ENCODE measurements at places on chromosomes 7 and 10. TPM values are rescaled to one million over a fixed set of nuclear protein-coding genes. Genes with fewer than 3 reads are reported as not detected.

DNA sequence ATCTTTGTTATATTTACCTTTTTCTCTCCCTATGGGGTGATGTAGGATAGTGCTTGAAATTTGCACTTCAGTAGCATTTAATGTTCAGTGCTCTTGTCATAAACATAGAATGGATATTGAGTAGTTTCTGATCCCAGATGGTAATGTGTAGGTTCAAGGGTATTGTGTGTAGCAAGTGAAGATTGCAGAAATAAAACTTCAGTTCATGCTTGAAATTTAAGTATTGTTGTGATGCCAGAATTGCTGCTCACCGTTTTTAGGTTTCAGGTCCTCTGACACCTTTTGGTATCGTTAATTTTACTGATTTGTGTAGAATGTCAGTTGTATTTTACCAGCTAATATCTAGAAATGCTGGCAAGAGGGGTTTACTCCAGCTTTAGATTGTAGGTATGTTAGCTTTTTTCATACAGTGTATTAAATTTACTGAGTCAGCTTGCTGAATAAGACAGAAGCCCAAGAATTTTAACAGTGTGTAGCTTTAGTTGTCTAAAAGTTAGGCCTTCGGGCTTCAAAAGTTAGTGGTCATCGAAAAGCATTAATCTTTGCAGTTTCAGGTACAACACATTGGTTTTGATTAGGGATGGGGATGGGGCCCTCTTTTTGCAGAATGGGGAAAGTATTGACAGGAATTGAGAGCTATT, 1.9 kb downstream of the PTEN start:
- DNase-seq, result no peak
- peaks cover 39% of the 10 kb centered on the region for H3K4me1 ChIP-seq
- peaks cover 16% of the 10 kb centered on the region for H3K27me3 ChIP-seq
- H3K27ac ChIP-seq, result peak overlapping the region; percentile 54

DNA sequence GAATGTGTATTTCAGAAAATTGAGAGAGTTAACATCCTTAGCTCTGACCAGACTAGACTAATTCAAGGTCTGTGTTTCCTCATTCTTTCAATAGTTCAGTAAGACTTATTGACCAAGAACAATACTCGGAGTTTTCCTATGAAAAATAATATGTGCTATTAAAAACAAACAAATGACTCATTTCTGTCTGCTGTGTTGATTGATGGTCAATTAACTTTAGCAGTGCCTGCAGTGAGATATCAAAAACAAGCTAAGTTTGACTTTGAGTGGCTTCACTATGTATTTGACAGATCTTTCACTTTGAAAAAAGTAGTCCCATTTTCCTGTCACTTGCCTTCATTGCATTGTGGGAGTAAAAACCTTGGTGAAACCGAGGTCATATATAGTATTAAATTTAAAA, 91.0 kb downstream of the GNAT3 start:
- no peaks in the 10 kb centered on the region for H3K4me1 ChIP-seq
- no peak overlapping the region for H3K27ac ChIP-seq
- no peaks in the 10 kb centered on the region for H3K36me3 ChIP-seq
- H3K4me3 ChIP-seq, result no peak overlapping the region
- no peak for DNase-seq
- no peaks in the 10 kb centered on the region for H3K27me3 ChIP-seq

DNA sequence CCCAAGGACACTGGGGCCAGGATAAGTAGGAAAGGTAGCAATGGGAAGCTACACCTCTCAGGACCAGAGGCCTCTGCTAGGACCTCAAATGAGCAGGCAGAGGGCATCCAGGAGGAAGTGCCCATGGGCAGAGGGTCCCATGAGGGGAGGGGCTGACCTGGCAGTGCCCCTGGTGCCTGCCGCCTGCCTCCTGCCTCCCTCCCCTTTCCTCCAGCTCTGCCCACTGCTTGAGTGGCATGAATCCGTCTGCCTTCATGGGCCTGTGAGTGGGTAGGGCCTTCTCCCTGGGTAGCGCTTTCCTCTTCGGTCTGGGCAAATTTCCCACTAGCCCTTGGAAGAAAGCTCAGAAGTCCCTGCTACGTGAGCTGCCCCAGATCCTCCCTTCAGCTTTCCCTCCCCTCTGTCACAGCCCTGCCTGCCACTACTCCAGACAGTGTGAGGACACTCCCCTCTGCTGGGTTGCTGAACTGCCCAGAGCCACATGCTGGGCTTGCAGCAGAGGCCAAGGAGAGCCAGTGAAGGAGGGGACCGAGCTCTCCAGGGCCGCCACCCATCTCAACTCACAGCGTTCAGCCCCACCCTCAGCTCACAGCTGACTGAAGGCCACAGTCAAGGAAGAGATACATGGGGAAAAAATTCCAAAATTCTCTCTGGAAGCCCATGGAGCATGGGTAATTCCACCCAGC, 141.4 kb downstream of the ARHGAP22 start:
- H3K36me3 ChIP-seq, result no peaks in the 10 kb centered on the region
- H3K4me1 ChIP-seq, result no peaks in the 10 kb centered on the region
- H3K4me3 ChIP-seq, result no peak overlapping the region
- peaks cover 12% of the 10 kb centered on the region for H3K27me3 ChIP-seq
- no peak for DNase-seq

- DNase-seq, result no peak
- no peak overlapping the region for H3K4me3 ChIP-seq
- H3K27me3 ChIP-seq, result peaks cover 4% of the 10 kb centered on the region
- H3K4me1 ChIP-seq, result no peaks in the 10 kb centered on the region
- H3K27ac ChIP-seq, result no peak overlapping the region
Measured at GRCh38 chr10:12435348-12435747, 86.0 kb downstream of the CAMK1D start.

- peaks cover 15% of the 10 kb centered on the region for H3K36me3 ChIP-seq
- no peak for DNase-seq
- peaks cover 19% of the 10 kb centered on the region for H3K4me1 ChIP-seq
- no peak overlapping the region for H3K27ac ChIP-seq
Measured at GRCh38 chr7:128037081-128037480, 5.8 kb upstream of the LRRC4 start.

Gene TLL2
- 0.41 TPM for total RNA-seq

DNA sequence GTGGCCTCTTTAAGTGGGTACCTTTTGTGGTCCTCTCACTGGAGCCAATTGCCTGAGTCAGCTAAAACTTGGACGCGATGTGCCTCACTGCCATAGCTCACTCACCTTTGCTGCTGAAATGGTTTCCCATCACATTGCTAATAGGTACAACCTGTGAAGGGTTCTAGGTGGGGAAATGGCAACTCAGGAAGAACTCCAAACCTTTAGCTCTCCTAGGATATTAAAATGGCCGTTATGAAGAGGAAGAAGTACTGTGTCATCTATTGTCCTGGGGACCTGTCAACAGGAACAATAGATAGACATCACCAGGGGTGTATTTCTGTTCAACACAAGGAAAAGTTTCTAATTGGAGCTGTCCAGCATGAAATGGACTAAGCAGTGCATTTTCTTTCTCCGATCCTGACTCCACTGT, 1.2 kb upstream of the ZNF655 start:
- H3K36me3 ChIP-seq, result peaks cover 13% of the 10 kb centered on the region

DNA sequence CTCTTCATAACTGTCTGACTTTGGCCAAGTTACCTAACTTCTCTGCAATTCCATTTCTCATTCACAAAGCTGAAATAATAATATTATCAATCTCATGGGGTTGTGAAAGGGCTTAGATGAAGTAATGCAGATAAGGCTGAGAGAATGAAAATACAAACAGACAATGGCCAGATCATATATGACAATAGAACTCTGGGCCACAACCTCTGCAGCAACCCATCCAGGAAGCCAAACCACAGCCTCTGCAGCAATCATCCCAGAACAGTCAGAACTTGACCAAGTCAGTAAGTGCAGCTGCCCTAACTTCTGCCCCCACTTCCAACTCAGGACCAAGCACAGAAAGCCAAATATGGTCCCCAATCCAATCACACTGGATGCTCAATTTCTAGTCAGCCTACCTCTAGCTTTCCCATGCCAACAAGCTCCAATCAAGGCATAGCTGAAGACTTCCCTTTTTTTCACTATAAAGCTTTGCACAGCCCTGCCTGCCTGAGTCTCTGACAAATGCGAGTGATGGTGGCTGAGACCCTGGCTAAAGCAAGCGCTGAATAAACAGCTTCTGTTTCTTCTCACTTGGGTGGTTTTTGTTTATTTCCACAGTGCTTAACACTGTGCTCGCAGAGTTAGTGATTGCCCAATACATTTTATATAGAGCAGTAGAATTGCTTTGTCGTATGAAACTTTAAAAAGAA, 34.8 kb upstream of the TNPO3 start:
- no peak overlapping the region for H3K27ac ChIP-seq
- no peak for DNase-seq
- H3K4me3 ChIP-seq, result no peak overlapping the region

All from endothelial cell (in vitro differentiated cells).